ENCODE measurements at places on chromosomes 2 and 18. TPM values are rescaled to one million over a fixed set of nuclear protein-coding genes. Genes with fewer than 3 reads are reported as not detected.

GRCh38 chr2:190947141-190947540 is 66.5 kb downstream of the GLS start:
- no peak overlapping the region for H3K27ac ChIP-seq
- H3K4me3 ChIP-seq: no peak overlapping the region
- no peaks in the 10 kb centered on the region for H3K36me3 ChIP-seq
- DNase-seq: no peak

GRCh38 chr2:108630567-108631405 is 88.5 kb upstream of the RANBP2 start:
- no peak overlapping the region for H3K27ac ChIP-seq
- H3K4me3 ChIP-seq: no peak overlapping the region
- DNase-seq: no peak
- H3K36me3 ChIP-seq: no peaks in the 10 kb centered on the region
- H3K4me1 ChIP-seq: peaks cover 8% of the 10 kb centered on the region

DNA sequence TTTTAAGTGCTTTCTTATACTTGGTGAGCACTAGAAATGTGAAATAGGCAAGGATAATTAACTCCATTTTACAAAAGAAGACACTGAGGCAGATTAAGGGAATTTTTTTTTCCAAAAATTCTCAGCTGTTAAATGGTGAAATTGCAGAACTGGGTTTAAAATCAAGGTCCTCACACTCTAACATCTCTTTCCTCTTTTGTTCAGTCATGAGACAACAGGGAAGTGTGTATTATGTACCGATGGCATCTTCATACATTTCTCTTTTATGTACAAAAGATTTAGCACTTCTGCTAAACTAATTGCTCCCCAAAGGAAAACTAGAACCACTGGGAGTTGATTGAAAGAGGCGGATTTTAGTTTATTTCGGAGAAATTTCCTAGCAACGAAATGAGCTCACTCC is 203.0 kb downstream of the SETBP1 start:
- H3K4me3 ChIP-seq: no peak overlapping the region
- H3K27me3 ChIP-seq: no peaks in the 10 kb centered on the region
- no peak for DNase-seq
- peaks cover 15% of the 10 kb centered on the region for H3K4me1 ChIP-seq
- no peaks in the 10 kb centered on the region for H3K36me3 ChIP-seq
- H3K27ac ChIP-seq: no peak overlapping the region

DNA sequence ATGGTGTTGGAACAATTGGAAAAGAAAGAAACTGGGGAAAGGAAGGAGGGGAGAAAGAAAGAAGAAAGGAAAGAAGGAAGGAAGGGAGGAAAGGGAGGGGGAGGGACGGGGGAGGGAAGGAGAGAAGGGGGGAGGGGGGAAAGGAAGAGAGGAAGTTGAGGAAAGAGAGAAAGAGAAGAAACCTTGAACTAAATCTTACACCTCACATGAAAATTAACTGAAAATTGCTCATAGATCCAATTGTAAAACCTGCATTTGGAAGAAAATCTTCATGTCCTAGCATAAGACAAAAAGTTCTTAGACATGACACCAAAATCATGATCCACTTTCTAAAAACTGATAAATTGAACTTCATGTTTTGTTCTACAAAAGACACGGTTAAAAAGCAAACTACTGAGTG is 163.8 kb downstream of the EXOC6B start:
- H3K4me1 ChIP-seq: no peaks in the 10 kb centered on the region
- no peak overlapping the region for H3K27ac ChIP-seq
- no peaks in the 10 kb centered on the region for H3K36me3 ChIP-seq
- no peak for DNase-seq

DNA sequence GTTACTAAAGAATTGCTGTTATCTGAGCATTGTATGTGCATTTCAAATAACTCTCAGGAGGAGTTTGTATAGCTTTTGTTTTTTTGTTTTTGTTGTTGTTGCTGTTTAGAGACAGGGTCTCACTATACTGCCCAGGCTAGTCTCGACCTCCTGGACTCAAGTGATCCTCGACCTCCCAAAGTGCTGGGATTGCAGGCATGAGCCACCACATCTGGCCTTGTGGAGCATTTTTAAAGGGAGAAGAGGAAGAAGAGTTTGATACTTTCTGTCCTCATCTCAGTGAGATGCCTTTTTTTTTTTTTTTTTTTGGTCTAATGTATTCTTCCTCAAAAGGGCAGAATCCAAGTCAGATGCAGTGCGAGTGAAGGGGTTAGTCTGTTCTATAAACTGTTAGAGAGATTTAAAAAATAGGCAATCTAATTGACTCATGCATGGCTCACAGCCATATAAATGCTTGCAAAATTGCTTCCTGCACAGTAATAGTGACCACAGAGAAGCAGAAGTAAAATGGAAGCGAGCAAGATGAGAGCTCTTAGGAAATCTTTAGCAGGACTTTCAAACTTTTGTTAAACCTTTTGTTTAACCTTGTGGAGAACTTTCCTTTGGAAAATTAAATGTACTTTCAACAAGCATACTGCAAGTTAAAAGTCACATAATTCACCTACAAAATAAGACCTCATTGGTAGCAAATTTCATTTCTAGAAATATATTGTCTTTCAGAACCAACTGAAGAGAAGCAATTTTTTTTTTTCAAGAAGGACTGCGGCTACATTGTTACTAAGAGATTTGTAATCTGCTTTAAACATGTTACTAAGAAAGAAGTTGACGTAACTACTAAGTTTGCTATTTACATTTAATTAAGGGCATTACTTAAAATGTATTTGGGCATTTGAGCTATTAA is 52.3 kb upstream of the ROCK1 start:
- H3K27ac ChIP-seq: no peak overlapping the region
- DNase-seq: no peak
- H3K36me3 ChIP-seq: no peaks in the 10 kb centered on the region

RBM44 gene
- 0.34 TPM for total RNA-seq

DNA sequence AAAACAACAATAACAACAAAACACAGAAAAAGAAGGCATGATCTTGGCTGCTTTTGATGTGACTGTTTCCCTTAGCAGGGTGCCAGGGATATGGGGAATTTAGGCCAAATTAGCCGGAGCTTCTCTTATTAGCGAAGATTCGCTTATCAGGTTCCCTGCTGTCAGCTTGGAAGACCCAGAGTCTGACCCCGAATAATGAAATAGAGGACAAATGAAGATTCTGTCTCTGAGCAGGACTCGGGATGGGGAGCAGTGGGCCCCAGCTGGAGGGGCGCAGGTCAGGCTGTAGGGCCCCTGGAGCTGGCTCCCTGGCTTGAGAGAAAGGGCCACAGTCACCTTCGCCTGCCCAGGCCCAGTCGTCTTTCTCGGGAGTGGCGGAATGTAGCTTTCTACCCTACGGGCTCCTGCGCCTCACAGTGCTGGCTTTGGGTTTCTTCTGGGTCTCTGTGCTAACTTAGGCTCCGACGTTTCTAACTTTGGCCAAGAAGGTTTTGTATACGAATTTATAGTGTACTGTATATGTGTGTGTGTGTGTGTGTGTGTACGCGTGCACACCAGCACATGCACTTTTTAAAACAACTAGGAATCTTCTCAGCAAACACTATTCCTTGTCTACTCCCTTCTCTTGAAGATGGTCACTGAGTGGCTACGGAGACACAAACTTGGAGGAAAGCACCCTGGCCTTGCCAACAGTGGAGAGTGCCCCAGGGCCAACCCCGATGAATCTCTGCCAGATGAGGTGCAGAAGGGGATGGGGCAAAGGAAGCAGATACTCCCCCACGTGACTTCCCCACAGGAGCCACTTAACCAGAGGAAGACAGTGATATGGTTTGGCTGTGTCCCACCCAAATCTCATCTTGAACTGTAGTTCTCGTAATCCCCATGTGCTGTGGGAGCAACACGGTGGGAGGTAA is 195.6 kb upstream of the COPS8 start:
- H3K27ac ChIP-seq: no peak overlapping the region
- no peaks in the 10 kb centered on the region for H3K27me3 ChIP-seq
- no peak overlapping the region for H3K4me3 ChIP-seq
- DNase-seq: no peak
- H3K36me3 ChIP-seq: no peaks in the 10 kb centered on the region

DNA sequence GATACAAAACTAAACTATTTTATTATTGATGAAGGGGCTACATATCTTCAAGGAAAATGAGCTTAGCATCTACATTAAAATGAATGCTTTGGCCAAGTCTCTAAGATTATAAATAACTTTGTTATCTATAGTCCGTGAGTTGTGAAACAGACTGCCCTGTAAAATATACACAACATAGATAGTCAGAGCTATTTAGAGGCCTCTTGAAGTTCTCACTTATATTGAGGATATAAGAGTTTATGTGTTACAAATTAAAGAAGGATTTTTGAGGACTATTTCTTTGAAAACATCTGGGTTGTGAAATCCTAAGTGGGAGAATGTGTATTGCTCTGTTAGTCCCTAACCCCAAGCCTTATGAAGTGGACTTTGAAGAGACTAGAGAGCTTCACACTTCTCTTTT is 292.0 kb upstream of the CDH2 start:
- H3K27ac ChIP-seq: no peak overlapping the region
- no peaks in the 10 kb centered on the region for H3K27me3 ChIP-seq
- H3K4me3 ChIP-seq: no peak overlapping the region
- no peak for DNase-seq
- H3K36me3 ChIP-seq: no peaks in the 10 kb centered on the region
- no peaks in the 10 kb centered on the region for H3K4me1 ChIP-seq

SIGLEC15 gene
- total RNA-seq: not detected

AFF3 gene
- total RNA-seq: 0.56 TPM

IFIH1 gene
- 0.79 TPM for total RNA-seq

DNA sequence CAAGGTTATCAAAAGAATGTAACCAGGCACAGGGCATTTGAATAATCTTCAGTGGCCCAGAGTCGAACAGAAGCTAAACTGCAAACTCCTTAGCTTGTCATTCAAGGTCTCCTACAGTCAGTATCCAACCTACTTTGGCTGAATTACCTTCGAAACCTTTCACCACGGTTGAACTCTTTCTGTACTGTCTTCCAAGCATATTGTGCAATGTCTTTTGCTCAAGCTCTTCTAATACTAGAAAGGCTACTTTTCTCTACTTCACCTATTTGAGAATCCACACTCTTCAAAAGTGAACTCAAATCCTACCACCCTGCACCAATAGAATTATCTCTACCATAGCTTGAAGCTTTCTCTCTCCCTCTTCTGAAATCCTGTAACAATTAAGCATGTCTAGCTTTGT is 142.9 kb downstream of the NR4A2 start:
- no peak overlapping the region for H3K4me3 ChIP-seq
- H3K36me3 ChIP-seq: no peaks in the 10 kb centered on the region
- no peaks in the 10 kb centered on the region for H3K4me1 ChIP-seq
- H3K27ac ChIP-seq: no peak overlapping the region

FAM228A gene
- total RNA-seq: not detected

GRCh38 chr2:137000811-137001210 is 235.5 kb downstream of the THSD7B start:
- no peak for DNase-seq
- no peaks in the 10 kb centered on the region for H3K4me1 ChIP-seq
- H3K27me3 ChIP-seq: no peaks in the 10 kb centered on the region
- H3K27ac ChIP-seq: no peak overlapping the region
- no peaks in the 10 kb centered on the region for H3K36me3 ChIP-seq

PARD3B gene
- total RNA-seq: 2.0 TPM

GRCh38 chr2:21422724-21423522 is 299.2 kb downstream of the TDRD15 start:
- H3K27ac ChIP-seq: no peak overlapping the region
- no peaks in the 10 kb centered on the region for H3K4me1 ChIP-seq
- H3K36me3 ChIP-seq: no peaks in the 10 kb centered on the region

DNA sequence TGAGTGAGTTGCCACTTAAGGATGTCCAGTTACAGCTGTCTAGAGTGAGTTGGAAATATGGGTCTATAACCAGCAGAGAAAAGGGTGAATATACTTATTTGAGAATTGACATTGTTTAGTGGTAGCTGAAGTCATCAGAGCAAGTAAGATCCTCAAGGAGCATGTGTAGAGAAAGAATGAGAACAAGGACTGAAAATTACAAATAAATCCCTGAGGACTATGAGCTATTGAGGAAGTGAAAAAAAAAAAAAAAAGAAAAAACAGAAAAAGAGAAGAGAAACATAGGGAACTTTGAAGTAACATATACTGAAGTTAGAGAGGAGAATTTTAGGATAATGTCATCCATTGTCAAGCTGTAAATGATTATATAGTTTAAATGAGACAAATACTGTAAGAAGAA is 134.0 kb upstream of the CCDC68 start:
- no peak overlapping the region for H3K27ac ChIP-seq
- no peak for DNase-seq
- H3K4me1 ChIP-seq: no peaks in the 10 kb centered on the region
- H3K4me3 ChIP-seq: no peak overlapping the region

DNA sequence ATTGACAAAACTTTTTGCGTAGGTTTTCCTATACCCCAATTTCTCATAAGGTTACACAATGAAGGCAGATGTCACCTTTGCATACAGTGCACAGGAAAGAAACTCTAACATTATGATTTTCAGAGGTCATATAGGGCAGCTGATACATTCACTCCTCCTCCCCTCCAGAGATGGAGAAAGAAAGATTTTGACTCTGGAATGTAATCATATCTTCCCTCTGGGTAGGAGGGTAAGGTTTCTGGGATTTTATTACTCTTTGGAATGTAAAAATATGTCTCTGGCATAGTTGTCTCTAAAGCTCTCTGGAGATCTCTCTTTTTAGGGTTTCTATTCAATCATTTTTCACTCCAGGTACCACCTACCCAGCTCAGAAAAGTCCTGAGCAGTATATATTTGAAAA is 398.3 kb downstream of the GPD2 start:
- H3K4me1 ChIP-seq: peaks cover 5% of the 10 kb centered on the region
- no peak overlapping the region for H3K4me3 ChIP-seq
- no peaks in the 10 kb centered on the region for H3K36me3 ChIP-seq
- H3K27ac ChIP-seq: no peak overlapping the region
- no peak for DNase-seq

- H3K36me3 ChIP-seq: no peaks in the 10 kb centered on the region
- H3K27ac ChIP-seq: no peak overlapping the region
- H3K4me3 ChIP-seq: no peak overlapping the region
- H3K4me1 ChIP-seq: no peaks in the 10 kb centered on the region
Measured at GRCh38 chr2:229675569-229675968, 38.8 kb downstream of the DNER start.

MEP1B gene
- not detected for total RNA-seq

CHRND gene
- total RNA-seq: not detected

GRCh38 chr2:230505162-230505561 is 89.2 kb downstream of the SP100 start:
- no peak overlapping the region for H3K27ac ChIP-seq
- no peaks in the 10 kb centered on the region for H3K36me3 ChIP-seq
- no peak overlapping the region for H3K4me3 ChIP-seq
- DNase-seq: no peak
- no peaks in the 10 kb centered on the region for H3K4me1 ChIP-seq

OR6B2 gene
- total RNA-seq: not detected

ALPP gene
- not detected for total RNA-seq

Data from neural progenitor cell (in vitro differentiated cells).